Omental fat pad (tissue), 4 donors: ENCODE measurements at places on chromosomes 4 and X.
A peak's percentile ranks its signal among the peaks of the same experiment; 100 is the strongest.

- DNase-seq, result no peak
These were observed 392.6 kb upstream of the FTHL17 start for GRCh38 chrX:31464306-31464915.

- peak; percentile 50 for DNase-seq
These were observed 10.1 kb upstream of the ADH1A start for GRCh38 chr4:99300934-99301333.

DNA sequence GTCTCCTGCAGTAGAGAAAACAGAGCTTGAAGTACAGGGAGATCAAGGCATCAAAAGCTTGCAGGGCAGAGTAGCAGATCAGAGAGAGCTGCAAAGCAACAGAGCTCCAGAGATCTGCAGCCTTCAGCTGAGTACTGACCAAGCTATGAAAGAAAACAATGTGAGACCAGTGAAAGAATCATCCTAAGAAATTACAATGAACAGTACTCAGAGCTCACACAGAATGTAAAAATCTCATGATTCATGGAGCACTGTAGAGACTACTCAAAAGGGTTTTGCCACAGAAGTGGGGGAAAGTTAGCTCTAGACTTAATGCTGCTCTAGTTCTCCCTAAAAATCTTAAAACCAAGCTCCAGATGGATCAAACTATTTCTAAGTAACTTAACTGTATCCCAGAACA is 80.0 kb upstream of the MAB21L2 start:
- DNase-seq, result no peak

DNA sequence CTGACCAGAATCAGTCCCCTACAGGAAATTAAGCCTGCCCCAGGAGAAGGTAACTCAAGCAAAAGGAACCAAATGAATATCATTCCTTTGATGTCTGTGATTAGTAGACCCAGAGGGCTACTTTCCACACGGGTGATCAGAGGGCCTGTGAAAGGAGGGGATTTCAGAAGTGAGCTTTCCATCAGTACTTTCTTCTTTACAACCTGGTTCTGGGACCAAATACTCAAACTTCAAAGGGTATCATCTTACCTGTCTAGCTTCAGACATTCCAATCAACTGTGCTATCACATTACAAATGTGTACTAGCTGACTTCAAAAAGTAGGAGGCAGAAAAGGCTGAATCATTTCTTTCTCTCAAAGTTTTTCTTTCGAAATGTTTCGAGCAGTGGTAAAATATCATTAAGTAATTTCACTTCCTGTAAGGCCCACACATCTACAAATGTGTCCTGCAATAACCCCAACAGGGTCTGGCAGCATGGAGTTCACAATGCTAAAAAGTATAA is 23.9 kb downstream of the ACSL4 start:
- DNase-seq, result no peak

GRCh38 chr4:77578145-77578544 is 27.5 kb upstream of the CXCL13 start:
- DNase-seq, result no peak

DNA sequence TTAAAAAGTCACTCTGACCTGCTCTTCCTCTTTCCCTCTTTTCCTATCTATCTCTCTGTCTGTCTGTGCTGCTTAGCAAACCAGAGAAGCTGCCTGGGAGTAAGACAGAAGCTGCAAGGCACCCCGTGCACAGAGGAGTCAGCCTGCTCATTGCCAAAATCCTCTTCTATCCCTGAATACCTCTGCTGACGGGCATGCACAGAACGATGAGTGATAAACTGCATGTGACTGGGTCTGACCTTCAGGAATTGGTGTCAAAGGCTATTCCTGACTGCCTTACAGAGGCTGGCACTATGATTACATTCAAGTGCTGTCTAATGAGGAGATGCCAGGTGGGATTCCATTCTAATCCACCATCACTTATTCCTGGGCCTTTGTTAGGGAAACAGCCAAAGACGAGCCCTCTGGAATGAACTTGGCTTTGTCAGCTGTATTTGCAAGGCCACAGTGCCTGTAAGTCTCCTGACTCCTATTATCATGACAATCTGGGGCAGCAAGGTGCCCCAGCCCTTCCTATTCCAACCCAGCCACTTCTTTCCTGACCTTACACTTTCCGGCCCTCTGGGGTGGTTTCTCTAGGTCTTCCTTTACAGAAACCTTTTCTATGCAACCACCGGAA is 45.4 kb upstream of the CTAG2 start:
- DNase-seq, result no peak

GRCh38 chr4:125243789-125244397 is 70.9 kb upstream of the FAT4 start:
- DNase-seq, result no peak

DNA sequence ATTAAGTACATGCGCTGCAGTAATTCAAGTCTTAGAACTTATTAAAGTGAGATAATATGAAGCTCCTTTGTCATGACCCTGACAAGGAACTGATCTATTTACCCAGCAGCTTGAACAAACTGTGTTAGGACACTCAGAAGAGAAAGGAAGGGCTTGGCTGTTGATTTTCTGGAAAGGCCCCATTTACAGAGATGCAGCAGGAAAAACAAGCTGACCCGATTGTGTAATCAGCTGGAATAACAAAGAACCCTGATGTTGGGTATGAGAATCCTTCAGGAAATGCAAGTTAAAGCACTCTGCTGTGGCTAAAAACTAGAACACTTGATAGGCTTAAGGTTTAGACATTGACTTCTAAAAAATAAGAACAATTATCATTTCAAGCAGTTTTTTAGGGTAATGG is 64.8 kb downstream of the TBC1D9 start:
- no peak for DNase-seq

DNA sequence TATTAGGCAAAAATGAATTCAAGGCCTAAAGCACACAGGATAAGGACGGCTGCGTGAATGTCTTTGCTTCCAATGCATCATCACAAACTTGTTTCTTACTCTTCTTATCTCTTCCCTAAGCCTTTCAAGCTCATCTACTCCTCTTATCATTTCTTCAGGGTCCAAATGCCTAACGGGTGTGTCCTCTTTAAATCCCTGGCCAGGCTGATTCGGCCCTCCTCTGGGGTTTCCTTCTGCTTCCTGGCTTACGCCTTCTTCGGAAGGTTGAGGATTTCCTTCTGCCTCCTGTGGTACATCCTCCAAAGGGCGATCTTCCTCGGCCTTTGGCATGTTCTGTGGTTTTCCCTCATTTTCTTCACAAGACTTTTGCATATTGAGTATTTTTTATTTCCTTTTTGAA is 1.3 kb downstream of the TCEAL8 start:
- DNase-seq, result no peak

GRCh38 chrX:103376979-103377324 is 614 bp downstream of the BEX3 start:
- no peak for DNase-seq

- DNase-seq, result no peak
These were observed 259.1 kb downstream of the CAMK2D start for GRCh38 chr4:113502476-113502875.

DNA sequence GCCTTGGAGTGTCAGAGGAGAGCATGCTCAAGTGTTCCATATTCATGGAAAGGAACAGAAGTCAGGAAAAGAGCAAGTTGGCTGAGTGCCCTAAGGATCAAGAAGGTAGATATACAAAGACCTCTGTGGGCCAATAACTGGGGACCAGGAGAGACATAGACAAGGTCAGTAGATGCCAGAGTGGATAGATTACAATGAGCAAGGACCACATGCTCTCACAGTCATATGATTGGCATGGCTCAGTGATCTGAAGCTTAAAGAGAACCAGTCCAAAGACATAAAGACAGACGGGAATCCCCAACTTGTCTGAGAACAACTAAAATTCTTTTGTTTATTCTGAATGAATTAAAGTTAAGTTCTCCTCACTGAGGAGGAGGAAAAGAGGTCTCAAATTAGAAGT is 289.7 kb downstream of the HS3ST1 start:
- DNase-seq, result no peak

GRCh38 chrX:116111934-116112595 is 58.5 kb upstream of the AGTR2 start:
- no peak for DNase-seq

DNA sequence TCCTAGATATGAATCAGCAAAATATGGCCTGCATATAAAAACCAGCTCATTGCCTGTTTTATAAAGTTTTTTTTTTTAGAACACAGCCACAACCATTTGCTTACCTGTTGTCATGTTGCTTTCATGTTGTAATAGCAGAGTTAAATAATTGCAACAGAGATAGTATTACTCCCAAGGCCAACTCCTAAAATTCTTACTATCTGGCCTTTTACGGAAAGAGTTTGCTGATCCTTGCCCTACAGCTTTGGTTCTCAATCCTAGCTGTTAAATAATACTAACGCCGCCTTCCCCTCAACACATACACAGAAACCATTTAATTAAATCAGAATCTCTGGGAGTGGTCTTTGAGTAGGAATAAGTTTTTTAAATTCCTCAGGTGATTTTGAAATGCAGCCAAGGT is 231.3 kb upstream of the TET2 start:
- no peak for DNase-seq

GRCh38 chr4:28432348-28433025 is 1571.8 kb downstream of the STIM2 start:
- DNase-seq, result no peak

DNA sequence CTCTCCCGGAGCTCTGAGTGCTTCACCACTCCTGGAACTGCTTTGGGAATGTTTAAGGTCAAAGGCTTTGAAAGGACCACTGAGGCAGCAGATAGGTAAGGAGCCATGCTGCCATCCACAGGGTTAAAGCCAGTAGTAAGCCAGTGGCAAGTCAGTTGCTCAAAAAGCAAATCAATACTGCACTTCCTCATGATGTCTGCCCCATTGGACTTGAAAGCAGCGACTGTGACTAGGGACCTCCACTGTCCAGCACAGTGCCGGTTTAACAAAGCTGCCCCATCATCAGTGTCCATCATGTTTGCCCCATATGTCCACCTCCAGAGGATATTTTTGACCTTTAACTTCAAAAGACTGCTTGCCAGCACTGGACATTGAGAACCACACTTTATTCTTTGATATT is 49.9 kb upstream of the FGF13 start:
- DNase-seq, result no peak

GRCh38 chr4:125985856-125986255 is 671.1 kb downstream of the FAT4 start:
- no peak for DNase-seq

DNA sequence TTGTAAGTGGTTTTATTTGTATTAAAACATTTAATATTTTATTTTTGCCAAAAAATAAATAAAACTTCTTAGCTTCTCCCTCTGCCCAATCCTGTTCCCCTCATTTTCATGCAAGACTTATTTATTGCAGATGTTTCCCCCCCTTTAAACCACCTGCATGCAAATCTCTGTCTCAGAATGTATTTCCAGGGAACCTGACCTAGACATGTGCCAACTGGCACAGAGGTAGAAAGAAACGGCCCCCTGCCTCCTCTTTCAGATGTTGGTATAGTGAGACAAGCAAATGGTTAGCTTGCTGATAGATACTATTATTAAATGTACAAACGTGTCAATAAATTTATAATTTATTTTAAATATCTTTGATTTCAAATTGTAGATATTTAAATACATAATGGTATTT is 47.1 kb downstream of the KLF3 start:
- no peak for DNase-seq
